Articular chondrocyte of knee joint (primary cell): ENCODE measurements at places on chromosomes 16 and 17. TPM values are rescaled to one million over a fixed set of nuclear protein-coding genes. Genes with fewer than 3 reads are reported as not detected.

The CCDC144A gene
- 9.9 and 11.9 TPM in 2 replicates for total RNA-seq

The CNTNAP4 gene
- total RNA-seq, result not detected in 2 replicates

The TEX19 gene
- not detected in 2 replicates for total RNA-seq

The PTRH2 gene
- total RNA-seq, result 16.6 and 18.6 TPM in 2 replicates

The PDILT gene
- not detected in 2 replicates for total RNA-seq

The PLXDC1 gene
- total RNA-seq, result 2.4 and 6.3 TPM in 2 replicates

The TMEM220 gene
- 3.6 and 6.8 TPM in 2 replicates for total RNA-seq

The SERPINF2 gene
- 0.11 and 0.13 TPM in 2 replicates for total RNA-seq

The MYO15B gene
- 4.2 and 5.6 TPM in 2 replicates for total RNA-seq

The DDX19B gene
- 34.8 and 36.3 TPM in 2 replicates for total RNA-seq

The CNTROB gene
- 23.1 and 24.4 TPM in 2 replicates for total RNA-seq

The SDR42E1 gene
- 6.8 and 9.9 TPM in 2 replicates for total RNA-seq

The RNPS1 gene
- 69.3 and 85.8 TPM in 2 replicates for total RNA-seq

The CCDC78 gene
- 0.97 and 1.3 TPM in 2 replicates for total RNA-seq

The PIPOX gene
- total RNA-seq, result 1.2 and 2.4 TPM in 2 replicates

The TOX3 gene
- not detected in 2 replicates for total RNA-seq

The SAMD14 gene
- 0.86 and 1.0 TPM in 2 replicates for total RNA-seq

The GP1BA gene
- not detected in 2 replicates for total RNA-seq

The MT4 gene
- total RNA-seq, result not detected in 2 replicates

The CCL13 gene
- 0.32 TPM in 1 of 2 replicates, not detected in the other for total RNA-seq

The SCGB1C2 gene
- total RNA-seq, result not detected in 2 replicates

The CD7 gene
- not detected in 2 replicates for total RNA-seq

The PYY gene
- total RNA-seq, result 0.11 and 0.13 TPM in 2 replicates

The OTOA gene
- total RNA-seq, result 0.11 and 0.13 TPM in 2 replicates

The EXOC3L1 gene
- not detected in 2 replicates for total RNA-seq

The C17orf78 gene
- not detected in 2 replicates for total RNA-seq

The KRTAP3-1 gene
- not detected in 2 replicates for total RNA-seq

The SLX4 gene
- total RNA-seq, result 5.5 and 6.1 TPM in 2 replicates

The MT1E gene
- total RNA-seq, result 50.9 and 55.0 TPM in 2 replicates

The KRTAP9-4 gene
- total RNA-seq, result not detected in 2 replicates

The KRTAP2-1 gene
- not detected in 2 replicates for total RNA-seq

The SYT17 gene
- 0.11 and 0.13 TPM in 2 replicates for total RNA-seq

The IRF8 gene
- total RNA-seq, result not detected in 2 replicates

The CTF1 gene
- 2.4 and 2.6 TPM in 2 replicates for total RNA-seq

The TNFAIP1 gene
- 31.2 and 33.3 TPM in 2 replicates for total RNA-seq

The ORAI3 gene
- 34.4 and 37.7 TPM in 2 replicates for total RNA-seq

The GPRC5C gene
- total RNA-seq, result 17.1 and 20.1 TPM in 2 replicates

The STH gene
- not detected in 2 replicates for total RNA-seq

The KRTAP2-2 gene
- total RNA-seq, result not detected in 2 replicates

The CDH16 gene
- not detected in 2 replicates for total RNA-seq

The KRTAP16-1 gene
- total RNA-seq, result not detected in 2 replicates

The CES5A gene
- not detected in 2 replicates for total RNA-seq

The CFAP119 gene
- 2.1 and 2.2 TPM in 2 replicates for total RNA-seq

The LITAFD gene
- not detected in 2 replicates for total RNA-seq

The NKD1 gene
- total RNA-seq, result 0.54 and 0.78 TPM in 2 replicates

The PIRT gene
- not detected in 2 replicates for total RNA-seq

The TRPV2 gene
- 21.7 and 41.8 TPM in 2 replicates for total RNA-seq

The HOXB6 gene
- not detected in 2 replicates for total RNA-seq

The GRB7 gene
- 0.32 and 0.78 TPM in 2 replicates for total RNA-seq

The STX4 gene
- total RNA-seq, result 21.7 and 26.1 TPM in 2 replicates
